ENCODE measurements at places on chromosomes 12 and 14.

GRCh38 chr12:1837541-1838204 lies 17.3 kb downstream of the LRTM2 start:
- no peak for DNase-seq
- H3K27me3 ChIP-seq = no peaks in the 10 kb centered on the region
- no peaks in the 10 kb centered on the region for H3K4me1 ChIP-seq
- no peak overlapping the region for H3K4me3 ChIP-seq

DNA sequence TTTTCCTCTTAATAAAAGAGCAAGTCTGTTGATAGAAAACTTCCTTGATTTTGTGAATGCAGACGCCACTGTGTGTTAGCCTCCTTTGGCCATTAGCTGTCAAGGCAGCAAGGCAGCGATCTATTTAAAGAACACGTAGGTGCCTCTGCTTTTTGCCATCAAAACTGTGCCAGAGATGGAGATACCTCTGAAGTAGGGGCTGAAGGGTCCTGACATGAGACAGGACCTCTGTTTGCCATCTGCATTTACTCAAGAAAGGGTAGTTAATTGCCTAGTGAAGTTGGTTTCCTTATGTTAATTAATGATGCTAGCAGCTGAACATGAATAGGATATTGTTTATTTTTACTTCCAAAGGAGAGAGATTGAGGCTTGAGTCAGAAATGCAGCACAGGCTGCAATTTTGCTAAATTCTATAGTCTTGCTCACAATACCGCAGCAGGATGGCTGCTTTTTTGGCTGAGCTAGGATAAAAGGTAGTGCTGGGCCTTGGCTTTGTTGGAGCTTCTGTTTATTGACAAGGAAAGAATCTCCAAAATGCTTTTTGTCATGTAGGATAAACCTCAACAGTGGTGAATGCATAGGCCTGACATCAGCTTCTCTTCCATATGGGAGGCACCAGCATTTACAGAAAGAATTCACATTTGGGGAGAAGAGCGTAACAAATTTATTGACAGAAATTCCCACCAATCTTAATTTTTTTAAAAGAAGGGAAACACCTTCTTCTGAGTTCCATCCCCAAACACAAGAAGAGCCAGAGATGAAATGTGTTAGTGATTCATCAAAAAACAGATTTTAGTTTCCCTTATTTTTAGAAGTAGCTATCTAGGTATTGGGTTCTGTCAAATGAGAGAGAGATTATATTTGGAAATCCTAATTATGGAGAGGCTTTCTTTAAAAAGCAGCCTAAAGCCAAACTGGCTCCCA lies 13.9 kb upstream of the RPH3A start:
- H3K27me3 ChIP-seq = no peaks in the 10 kb centered on the region
- H3K27ac ChIP-seq = no peak overlapping the region
- no peak overlapping the region for H3K4me3 ChIP-seq
- no peaks in the 10 kb centered on the region for H3K36me3 ChIP-seq
- no peak for DNase-seq
- H3K4me1 ChIP-seq = no peaks in the 10 kb centered on the region

GRCh38 chr14:99124482-99125105 lies 147.4 kb downstream of the BCL11B start:
- no peaks in the 10 kb centered on the region for H3K27me3 ChIP-seq
- H3K27ac ChIP-seq = no peak overlapping the region
- no peak for DNase-seq
- H3K4me3 ChIP-seq = no peak overlapping the region

GRCh38 chr12:6088921-6089747 lies 35.3 kb downstream of the VWF start:
- no peaks in the 10 kb centered on the region for H3K27me3 ChIP-seq
- DNase-seq = peak; percentile 25
- no peaks in the 10 kb centered on the region for H3K4me1 ChIP-seq
- no peaks in the 10 kb centered on the region for H3K36me3 ChIP-seq

- DNase-seq = no peak
- peaks cover 60% of the 10 kb centered on the region for H3K4me1 ChIP-seq
- no peaks in the 10 kb centered on the region for H3K36me3 ChIP-seq
These were observed 65.1 kb downstream of the DIP2B start for GRCh38 chr12:50569876-50570275.

- DNase-seq = no peak
- peaks cover 4% of the 10 kb centered on the region for H3K36me3 ChIP-seq
- no peak overlapping the region for H3K4me3 ChIP-seq
These were observed 12.2 kb downstream of the ORAI1 start for GRCh38 chr12:121638298-121639202.

- H3K4me3 ChIP-seq = no peak overlapping the region
- H3K36me3 ChIP-seq = no peaks in the 10 kb centered on the region
- no peaks in the 10 kb centered on the region for H3K27me3 ChIP-seq
- H3K27ac ChIP-seq = no peak overlapping the region
These were observed 59.8 kb upstream of the TBPL2 start for GRCh38 chr14:55500219-55500701.

- no peaks in the 10 kb centered on the region for H3K36me3 ChIP-seq
- no peaks in the 10 kb centered on the region for H3K4me1 ChIP-seq
- no peak overlapping the region for H3K4me3 ChIP-seq
These were observed 154.9 kb upstream of the PELI2 start for GRCh38 chr14:55963295-55963694.

- no peaks in the 10 kb centered on the region for H3K4me1 ChIP-seq
- no peak overlapping the region for H3K4me3 ChIP-seq
- H3K27me3 ChIP-seq = no peaks in the 10 kb centered on the region
These were observed 73.4 kb downstream of the SPTB start for GRCh38 chr14:64806202-64806861.

DNA sequence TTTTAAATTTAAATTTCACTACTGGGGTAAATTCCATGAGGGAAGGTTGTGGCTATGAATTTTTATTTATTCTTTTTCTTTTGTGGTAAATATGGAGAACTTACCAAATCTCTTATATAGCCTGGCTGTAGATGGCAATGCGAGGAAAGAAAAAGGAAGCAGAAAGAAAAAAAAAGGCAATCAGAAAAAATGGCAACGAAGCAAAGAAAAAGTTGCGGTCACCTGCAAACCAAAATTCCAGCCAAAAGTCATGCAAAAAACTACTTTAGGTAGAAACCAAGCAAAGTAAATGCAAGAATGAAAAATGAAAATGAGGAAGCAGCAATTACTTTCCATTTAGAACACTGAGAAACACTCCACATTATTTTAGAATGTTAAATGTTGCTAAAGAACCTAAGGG lies 69.5 kb upstream of the GNPNAT1 start:
- H3K27me3 ChIP-seq = no peaks in the 10 kb centered on the region
- DNase-seq = no peak
- no peak overlapping the region for H3K4me3 ChIP-seq
- H3K27ac ChIP-seq = no peak overlapping the region
- no peaks in the 10 kb centered on the region for H3K4me1 ChIP-seq
- peaks cover 32% of the 10 kb centered on the region for H3K36me3 ChIP-seq

Data from thyroid gland (tissue), 4 donors.